ENCODE measurements at places on chromosomes 7 and 10. TPM values are rescaled to one million over a fixed set of nuclear protein-coding genes. Genes with fewer than 3 reads are reported as not detected.

GRCh38 chr7:134495546-134495945 lies 31.8 kb upstream of the AKR1B10 start:
- DNase-seq, result no peak

GRCh38 chr7:35512716-35513115 lies 182.2 kb downstream of the HERPUD2 start:
- DNase-seq, result no peak

DNA sequence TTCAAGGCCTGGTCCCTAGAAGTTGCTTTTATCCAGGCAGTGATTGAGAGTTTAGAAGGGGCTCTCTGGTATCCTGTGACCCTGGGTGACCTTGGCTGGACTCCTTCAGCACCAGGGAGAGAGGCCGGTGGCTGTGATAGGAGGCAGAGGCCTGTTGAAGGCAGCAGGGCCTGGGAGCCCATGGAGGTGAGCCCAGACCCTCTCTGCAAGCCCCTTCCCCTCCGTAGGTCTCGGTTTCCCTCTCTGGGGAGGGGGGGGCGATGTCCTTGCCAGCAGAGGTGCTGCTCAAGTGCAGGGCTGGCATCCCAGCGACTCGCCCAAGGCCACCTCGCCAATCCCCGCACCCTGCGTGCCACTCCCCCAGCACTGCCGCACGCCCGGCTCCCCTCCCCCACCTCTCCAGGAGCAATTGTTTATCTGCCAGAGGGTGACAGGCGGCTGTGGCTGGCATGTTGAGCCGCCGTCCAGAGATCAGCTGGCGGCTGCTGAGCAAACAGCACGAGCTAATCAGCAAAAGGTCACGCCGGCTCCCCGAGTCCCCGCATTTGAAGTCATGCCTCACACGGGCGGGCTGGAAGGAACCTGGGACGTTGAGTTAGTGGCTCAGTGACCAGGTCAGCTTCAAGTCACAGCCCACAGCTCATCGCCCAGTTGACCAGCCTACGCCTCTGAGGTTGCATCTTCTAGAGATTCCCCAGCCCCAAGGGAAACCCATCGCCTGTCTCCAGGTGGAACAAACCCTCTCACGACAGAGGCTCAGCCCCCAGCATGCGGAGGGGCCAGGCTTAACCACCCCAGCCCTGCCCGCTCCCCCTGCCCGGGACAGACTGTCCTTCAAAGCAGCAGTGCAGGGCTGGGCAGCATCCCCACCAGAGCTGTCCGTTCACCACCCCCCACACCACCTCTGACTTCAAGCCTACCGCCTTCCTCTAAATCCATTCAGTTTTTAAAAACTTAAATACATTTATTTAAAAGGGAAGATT lies 43.7 kb downstream of the ELFN1 start:
- DNase-seq, result no peak

- DNase-seq, result no peak
These were observed 34.5 kb upstream of the CUX1 start for GRCh38 chr7:101782896-101783295.

The ST7 gene
- 48.6 TPM for total RNA-seq

- no peak for DNase-seq
These were observed 262.0 kb upstream of the ZWINT start for GRCh38 chr10:56623064-56623463.

GRCh38 chr10:100792574-100792973 lies 47.2 kb downstream of the PAX2 start:
- no peak for DNase-seq

The LAMB1 gene
- total RNA-seq, result 156 TPM

DNA sequence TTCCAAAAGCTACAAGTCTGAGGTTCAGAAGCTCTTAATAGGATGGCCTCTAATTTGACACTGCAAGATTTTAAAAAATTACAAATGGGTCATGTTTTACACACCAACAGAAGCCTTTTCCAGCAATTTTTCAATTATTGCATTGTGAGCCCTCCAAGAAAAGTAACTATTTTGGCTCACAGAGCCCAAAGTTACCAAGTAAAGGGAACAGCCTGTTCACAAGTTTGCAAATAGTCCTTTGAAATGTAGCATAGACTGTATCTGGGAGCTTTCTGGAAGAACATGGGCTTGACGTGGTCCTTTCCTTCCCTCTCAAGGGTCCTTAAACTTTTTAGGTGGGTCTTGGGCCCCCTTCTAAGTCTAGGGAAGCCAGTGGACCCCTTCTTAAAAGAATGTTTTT lies 1.3 kb upstream of the GDF10 start:
- DNase-seq, result no peak

GRCh38 chr7:91869661-91870060 lies 10.8 kb downstream of the MTERF1 start:
- no peak for DNase-seq

- no peak for DNase-seq
These were observed 125.3 kb downstream of the CHCHD3 start for GRCh38 chr7:132956556-132956955.

DNA sequence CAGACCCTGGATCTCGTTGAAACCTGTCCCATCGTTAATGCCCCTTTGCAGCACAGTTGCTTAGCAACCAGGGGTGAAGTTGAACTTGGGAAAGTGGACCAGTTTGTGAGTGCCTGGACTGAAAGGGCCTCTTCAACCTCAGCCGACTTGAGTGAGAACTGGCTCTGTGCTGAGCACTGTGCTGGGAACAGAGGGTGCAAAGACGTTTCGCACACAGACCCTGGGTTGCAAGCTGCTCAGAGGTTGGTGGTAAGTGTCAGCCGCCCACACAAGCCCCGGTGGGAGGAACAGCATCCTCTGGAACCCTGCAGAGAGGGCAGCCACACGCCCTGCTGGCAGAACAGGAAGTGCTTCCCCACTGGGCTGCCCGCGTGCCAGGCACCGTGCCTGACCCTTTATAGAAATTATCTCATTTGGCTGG lies 89.2 kb downstream of the CARD11 start:
- DNase-seq, result peak; percentile 71

The FRAT1 gene
- total RNA-seq, result 10.4 TPM
